ENCODE measurements at places on chromosomes 4 and X. TPM values are rescaled to one million over a fixed set of nuclear protein-coding genes. Genes with fewer than 3 reads are reported as not detected.

DNA sequence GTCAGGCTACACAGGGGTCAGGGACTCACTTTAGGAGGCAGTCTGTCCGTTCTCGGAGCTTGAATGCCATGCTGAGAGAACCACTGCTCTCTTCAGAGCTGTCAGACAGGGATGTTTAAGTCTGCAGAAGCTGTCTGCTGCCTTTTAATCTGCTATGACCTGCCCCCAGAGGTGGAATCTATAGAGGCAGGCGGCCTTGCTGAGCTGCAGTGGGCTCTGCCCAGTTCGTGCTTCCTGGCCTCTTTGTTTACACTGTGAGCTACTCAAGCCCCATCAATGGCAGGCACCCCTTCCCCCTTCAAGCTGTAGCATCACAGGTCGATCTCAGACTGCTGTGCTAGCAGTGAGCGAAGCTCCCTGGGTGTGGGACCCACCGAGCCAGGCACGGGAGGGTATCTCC is 31.5 kb upstream of the UNC5C start:
- no peaks in the 10 kb centered on the region for H3K36me3 ChIP-seq
- H3K27me3 ChIP-seq, result no peaks in the 10 kb centered on the region
- H3K4me1 ChIP-seq, result no peaks in the 10 kb centered on the region
- no peak overlapping the region for H3K27ac ChIP-seq
- no peak overlapping the region for H3K4me3 ChIP-seq
- DNase-seq, result no peak

- H3K27ac ChIP-seq, result no peak overlapping the region
- no peaks in the 10 kb centered on the region for H3K36me3 ChIP-seq
- H3K4me1 ChIP-seq, result no peaks in the 10 kb centered on the region
- DNase-seq, result peak; percentile 68
These were observed 241.2 kb downstream of the ARHGAP24 start for GRCh38 chr4:85715991-85716737.

The GRPEL1 gene
- 21.0 TPM for total RNA-seq

GRCh38 chr4:105135785-105136184 is 10.9 kb upstream of the TET2 start:
- H3K4me1 ChIP-seq, result peaks cover 3% of the 10 kb centered on the region
- no peaks in the 10 kb centered on the region for H3K36me3 ChIP-seq
- DNase-seq, result no peak
- H3K27me3 ChIP-seq, result no peaks in the 10 kb centered on the region
- no peak overlapping the region for H3K4me3 ChIP-seq
- H3K27ac ChIP-seq, result no peak overlapping the region

DNA sequence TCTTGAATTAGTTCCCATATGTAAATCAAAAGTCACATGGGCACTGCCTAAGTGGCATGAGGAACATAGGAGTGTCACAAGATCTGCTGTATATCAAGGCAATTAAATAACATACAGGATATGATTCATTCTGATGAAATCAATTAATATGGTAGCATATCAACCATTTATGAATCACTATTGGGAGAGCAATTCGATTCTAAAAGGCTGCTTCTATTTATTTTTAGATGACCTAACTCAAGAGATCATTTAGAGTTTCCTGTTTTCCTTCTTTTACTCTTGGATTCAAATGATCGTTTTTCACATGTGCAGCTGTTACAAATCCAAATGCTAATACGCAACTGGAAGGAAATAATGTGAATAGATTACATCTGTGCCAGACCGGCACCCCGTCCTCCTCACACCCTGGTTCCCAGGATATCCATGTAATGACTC is 81.9 kb downstream of the HCCS start:
- H3K27ac ChIP-seq, result no peak overlapping the region
- no peak overlapping the region for H3K4me3 ChIP-seq
- H3K4me1 ChIP-seq, result peaks cover 7% of the 10 kb centered on the region
- no peaks in the 10 kb centered on the region for H3K36me3 ChIP-seq
- DNase-seq, result no peak

The KLHL4 gene
- total RNA-seq, result 1.2 TPM

DNA sequence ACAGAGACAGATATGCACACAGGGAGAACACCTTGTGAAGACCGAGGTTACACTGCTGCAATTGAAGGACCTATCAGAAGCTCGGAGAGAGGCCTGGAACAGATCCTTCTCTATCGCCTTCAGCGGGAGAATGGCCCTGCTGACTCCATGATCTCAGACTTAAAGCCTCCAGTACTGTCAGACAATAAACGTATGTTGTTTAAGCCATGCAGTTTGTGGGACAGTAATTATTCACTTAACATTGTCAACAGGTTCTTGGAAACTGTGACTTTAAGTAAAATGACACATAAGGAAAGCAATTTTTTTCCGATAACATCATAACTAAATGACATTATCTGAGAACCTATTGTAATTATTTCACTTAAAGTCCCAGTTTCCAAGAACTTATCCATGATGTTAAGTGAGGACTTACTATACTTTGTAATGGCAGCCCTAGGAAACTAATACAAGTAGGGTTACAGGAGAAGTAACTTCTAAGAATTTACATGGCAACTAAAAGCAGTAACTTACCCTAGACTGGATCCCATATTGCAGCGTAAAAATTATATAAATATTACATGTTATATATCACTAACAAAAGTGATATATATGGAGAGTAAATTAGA is 180.8 kb upstream of the MAB21L2 start:
- H3K36me3 ChIP-seq, result no peaks in the 10 kb centered on the region
- H3K4me1 ChIP-seq, result no peaks in the 10 kb centered on the region
- DNase-seq, result no peak
- H3K27ac ChIP-seq, result no peak overlapping the region
- no peaks in the 10 kb centered on the region for H3K27me3 ChIP-seq

The FGB gene
- total RNA-seq, result not detected

The KLHL13 gene
- total RNA-seq, result 13.8 TPM

GRCh38 chr4:180766944-180767729 is 1476.1 kb upstream of the TENM3 start:
- no peak overlapping the region for H3K27ac ChIP-seq
- no peaks in the 10 kb centered on the region for H3K36me3 ChIP-seq
- H3K27me3 ChIP-seq, result no peaks in the 10 kb centered on the region
- no peak overlapping the region for H3K4me3 ChIP-seq
- DNase-seq, result no peak
- no peaks in the 10 kb centered on the region for H3K4me1 ChIP-seq

GRCh38 chrX:139518475-139518874 is 12.1 kb upstream of the F9 start:
- no peaks in the 10 kb centered on the region for H3K36me3 ChIP-seq
- H3K27me3 ChIP-seq, result no peaks in the 10 kb centered on the region
- no peak overlapping the region for H3K27ac ChIP-seq
- DNase-seq, result no peak

- peak; percentile 54 for DNase-seq
- H3K4me3 ChIP-seq, result peak overlapping the region; percentile 83
- H3K4me1 ChIP-seq, result peaks cover 21% of the 10 kb centered on the region
These were observed 2.0 kb upstream of the THAP9 start for GRCh38 chr4:82898322-82899243.

DNA sequence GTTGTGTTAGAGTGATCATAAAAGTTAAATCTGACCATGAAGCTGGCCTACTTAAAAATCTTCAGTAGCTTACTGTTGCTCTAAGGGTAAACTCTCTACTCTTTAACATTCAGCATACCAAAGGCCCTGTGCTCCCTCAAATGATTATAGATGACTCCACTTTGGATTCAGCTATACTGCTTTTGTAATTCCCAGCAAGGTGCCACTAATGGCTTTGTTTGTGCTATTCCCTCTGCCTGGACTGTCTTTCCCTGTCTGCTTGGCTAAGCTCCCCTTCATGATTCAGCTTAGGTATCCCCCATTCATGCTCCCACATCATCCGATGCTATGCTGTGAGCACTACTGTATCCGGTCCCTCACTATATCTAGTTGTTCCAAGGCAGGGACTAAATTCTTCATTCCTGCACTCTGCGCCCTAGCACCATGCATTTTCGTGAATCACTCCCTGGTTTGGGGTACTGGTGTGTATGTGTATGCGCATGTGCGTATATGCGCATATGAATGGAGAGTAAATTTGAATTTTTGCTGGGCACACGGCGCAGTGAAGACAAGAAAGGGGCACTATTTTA is 453 bp upstream of the PBDC1 start:
- H3K27ac ChIP-seq, result peak overlapping the region; percentile 81
- peaks cover 9% of the 10 kb centered on the region for H3K4me1 ChIP-seq
- H3K36me3 ChIP-seq, result peaks cover 13% of the 10 kb centered on the region
- peaks cover 4% of the 10 kb centered on the region for H3K27me3 ChIP-seq
- no peak for DNase-seq

- no peak for DNase-seq
- no peaks in the 10 kb centered on the region for H3K4me1 ChIP-seq
- no peak overlapping the region for H3K4me3 ChIP-seq
- no peaks in the 10 kb centered on the region for H3K36me3 ChIP-seq
- no peaks in the 10 kb centered on the region for H3K27me3 ChIP-seq
- no peak overlapping the region for H3K27ac ChIP-seq
These were observed 57.2 kb downstream of the USP38 start for GRCh38 chr4:143241892-143242291.

The TLR10 gene
- under 0.01 TPM for total RNA-seq

DNA sequence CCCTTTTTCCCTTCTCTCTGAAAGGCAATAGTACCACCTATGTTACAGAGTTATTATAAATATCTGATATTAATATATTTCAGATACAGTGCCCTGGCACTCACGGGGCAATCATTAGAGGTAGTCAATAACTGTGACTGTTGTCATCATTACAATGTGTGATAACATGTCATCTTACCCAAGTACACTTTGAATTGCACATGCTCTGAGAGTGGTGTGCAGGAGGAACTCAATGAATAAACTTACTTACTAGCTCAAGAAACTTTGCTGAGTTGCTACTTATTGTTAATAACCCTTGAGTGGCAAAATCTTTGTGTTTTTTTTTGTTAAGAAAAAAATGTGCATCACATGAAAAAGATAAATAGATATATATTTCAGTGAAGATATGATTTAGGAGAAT is 275.1 kb upstream of the RASGEF1B start:
- no peaks in the 10 kb centered on the region for H3K4me1 ChIP-seq
- H3K27ac ChIP-seq, result no peak overlapping the region
- H3K36me3 ChIP-seq, result no peaks in the 10 kb centered on the region

The CENPVL2 gene
- not detected for total RNA-seq

The RTL5 gene
- total RNA-seq, result 2.2 TPM

GRCh38 chrX:39550795-39551361 is 546.9 kb downstream of the BCOR start:
- H3K27me3 ChIP-seq, result peaks cover 26% of the 10 kb centered on the region
- H3K27ac ChIP-seq, result no peak overlapping the region

The CT47B1 gene
- not detected for total RNA-seq

GRCh38 chr4:22091352-22091717 is 142.8 kb upstream of the KCNIP4 start:
- no peak for DNase-seq
- no peaks in the 10 kb centered on the region for H3K27me3 ChIP-seq
- H3K4me1 ChIP-seq, result peaks cover 2% of the 10 kb centered on the region
- H3K27ac ChIP-seq, result no peak overlapping the region
- no peaks in the 10 kb centered on the region for H3K36me3 ChIP-seq
- H3K4me3 ChIP-seq, result no peak overlapping the region

- H3K27ac ChIP-seq, result peak overlapping the region; percentile 24
- H3K27me3 ChIP-seq, result no peaks in the 10 kb centered on the region
- peak; percentile 77 for DNase-seq
- H3K36me3 ChIP-seq, result no peaks in the 10 kb centered on the region
These were observed 421.0 kb downstream of the ADAM29 start for GRCh38 chr4:175339100-175339707.

GRCh38 chr4:73620115-73620792 is at the start of gene RASSF6:
RASSF6 (minus strand) TSS chr4:73620436; CDS start chr4:73611795, 8,641 bp downstream.
- H3K36me3 ChIP-seq, result no peaks in the 10 kb centered on the region
- no peak within 1 kb of the TSS for H3K27ac ChIP-seq
- H3K4me3 ChIP-seq, result peak within 1 kb of the TSS; percentile 50
- no peaks in the 10 kb centered on the region for H3K4me1 ChIP-seq

- no peak for DNase-seq
- no peaks in the 10 kb centered on the region for H3K4me1 ChIP-seq
- H3K27ac ChIP-seq, result no peak overlapping the region
- H3K27me3 ChIP-seq, result no peaks in the 10 kb centered on the region
- no peak overlapping the region for H3K4me3 ChIP-seq
- no peaks in the 10 kb centered on the region for H3K36me3 ChIP-seq
These were observed 263.8 kb downstream of the NKX6-1 start for GRCh38 chr4:84235126-84235944.

GRCh38 chr4:2350982-2351381 is 67.5 kb downstream of the ZFYVE28 start:
- no peak overlapping the region for H3K4me3 ChIP-seq
- DNase-seq, result no peak
- H3K4me1 ChIP-seq, result no peaks in the 10 kb centered on the region

- H3K36me3 ChIP-seq, result peaks cover 9% of the 10 kb centered on the region
- H3K4me3 ChIP-seq, result peak overlapping the region; percentile 77
- no peak for DNase-seq
- H3K4me1 ChIP-seq, result peaks cover 34% of the 10 kb centered on the region
These were observed 1.6 kb upstream of the PCDH18 start for GRCh38 chr4:137533855-137534254.

The GDPD2 gene
- total RNA-seq, result not detected

DNA sequence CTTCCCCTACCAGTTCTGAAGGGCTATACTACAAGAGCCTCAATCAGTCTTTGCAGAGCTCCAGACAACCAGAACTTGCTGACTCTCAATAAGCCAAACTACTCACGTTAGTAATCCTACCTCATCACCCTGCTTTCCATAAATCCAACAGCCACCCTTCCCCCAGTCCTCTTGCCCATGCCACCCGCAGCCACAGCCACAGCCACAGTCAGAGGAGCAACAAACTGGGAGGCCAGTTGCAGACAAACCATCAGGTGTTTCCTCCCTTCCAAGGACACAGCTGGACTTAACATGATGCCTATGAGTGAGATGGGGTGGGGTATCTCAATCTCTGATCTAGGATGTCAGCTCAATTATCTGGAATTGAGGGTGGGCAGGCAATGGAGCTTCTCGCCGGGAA is 1.0 kb downstream of the GABRA3 start:
- no peak overlapping the region for H3K4me3 ChIP-seq
- DNase-seq, result no peak
- H3K36me3 ChIP-seq, result no peaks in the 10 kb centered on the region
- no peaks in the 10 kb centered on the region for H3K27me3 ChIP-seq
- no peaks in the 10 kb centered on the region for H3K4me1 ChIP-seq
- H3K27ac ChIP-seq, result no peak overlapping the region

DNA sequence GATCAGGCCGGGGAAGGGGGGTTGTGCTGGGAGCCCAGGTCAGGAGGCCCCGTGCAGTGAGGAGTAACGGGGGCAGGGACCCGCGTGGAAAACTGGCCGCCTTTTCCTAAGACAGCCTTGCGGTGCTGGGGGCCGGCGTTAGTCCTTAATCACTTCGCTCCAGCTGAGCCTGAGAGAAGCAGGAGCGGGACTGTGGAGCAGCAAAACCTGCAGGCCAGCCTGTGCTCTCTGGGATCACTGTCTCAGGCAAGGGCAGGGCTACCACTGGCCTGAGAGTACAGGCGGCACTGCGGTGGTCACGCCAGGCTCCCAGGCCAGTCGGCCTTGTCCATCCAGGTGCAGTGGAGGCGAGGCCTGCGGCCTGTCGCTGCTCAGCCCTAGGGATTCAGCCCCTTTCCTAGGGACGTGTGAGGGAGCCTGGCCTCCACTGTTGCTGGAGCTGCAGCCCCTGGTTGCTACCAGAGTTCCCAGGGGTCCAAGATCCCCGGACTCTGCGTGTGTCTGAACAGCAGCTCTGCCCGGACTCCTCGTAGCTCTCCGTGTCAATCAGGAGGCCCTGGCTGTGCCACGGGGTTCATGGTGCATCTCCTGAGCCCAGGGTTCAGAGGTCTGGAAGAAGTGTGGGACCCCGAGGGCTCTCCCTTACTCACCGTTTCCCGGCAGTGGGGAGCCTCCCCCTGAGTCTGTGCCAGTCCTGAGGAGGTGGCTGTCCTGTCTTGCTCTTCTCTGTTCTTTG is 2141.7 kb upstream of the TENM3 start:
- no peak overlapping the region for H3K4me3 ChIP-seq
- H3K4me1 ChIP-seq, result no peaks in the 10 kb centered on the region
- H3K27ac ChIP-seq, result no peak overlapping the region
- H3K36me3 ChIP-seq, result no peaks in the 10 kb centered on the region
- DNase-seq, result no peak

The CLTRN gene
- 0.29 TPM for total RNA-seq

Measured in osteoblast (primary cell).